Glutamatergic neuron (in vitro differentiated cells): ENCODE measurements at places on chromosomes 2 and 18. TPM values are rescaled to one million over a fixed set of nuclear protein-coding genes. Genes with fewer than 3 reads are reported as not detected.

DNA sequence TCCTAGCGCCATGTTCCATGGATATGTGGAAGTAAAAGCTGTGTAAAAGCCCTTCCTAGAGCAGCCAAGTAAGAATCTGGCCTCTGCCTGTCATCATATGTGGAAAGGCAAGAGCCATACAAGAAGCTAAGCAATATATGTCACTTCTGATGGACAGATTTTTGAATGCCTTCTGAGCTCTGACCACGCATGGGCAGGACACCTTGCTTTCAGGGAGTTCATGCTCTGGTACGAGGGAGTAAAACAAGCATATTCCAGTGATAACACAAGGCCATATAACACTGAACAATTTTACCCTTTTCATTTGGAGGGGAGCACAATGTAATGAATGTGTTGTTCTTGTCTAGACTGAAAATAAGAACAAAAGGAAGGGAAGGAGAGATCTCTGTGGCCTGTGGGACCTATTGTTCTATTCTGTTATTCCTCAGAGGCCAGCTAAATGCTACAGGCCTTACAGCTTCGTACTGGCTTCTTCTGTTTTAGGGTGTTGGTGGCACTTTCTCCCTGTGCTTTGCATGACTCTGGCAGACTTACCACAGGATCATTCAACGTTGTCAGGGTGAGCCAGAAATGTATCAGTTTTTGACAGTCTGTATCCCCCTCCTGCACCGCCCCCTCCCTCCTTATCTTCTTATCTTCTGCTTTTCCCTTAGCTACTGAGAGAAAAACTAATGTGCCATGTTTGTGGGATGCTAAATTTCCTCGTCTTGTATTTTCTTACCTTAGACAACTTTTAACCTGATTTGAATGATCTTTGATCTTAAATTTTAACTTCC lies 99.5 kb downstream of the MAP4K4 start:
- no peak for DNase-seq

DNA sequence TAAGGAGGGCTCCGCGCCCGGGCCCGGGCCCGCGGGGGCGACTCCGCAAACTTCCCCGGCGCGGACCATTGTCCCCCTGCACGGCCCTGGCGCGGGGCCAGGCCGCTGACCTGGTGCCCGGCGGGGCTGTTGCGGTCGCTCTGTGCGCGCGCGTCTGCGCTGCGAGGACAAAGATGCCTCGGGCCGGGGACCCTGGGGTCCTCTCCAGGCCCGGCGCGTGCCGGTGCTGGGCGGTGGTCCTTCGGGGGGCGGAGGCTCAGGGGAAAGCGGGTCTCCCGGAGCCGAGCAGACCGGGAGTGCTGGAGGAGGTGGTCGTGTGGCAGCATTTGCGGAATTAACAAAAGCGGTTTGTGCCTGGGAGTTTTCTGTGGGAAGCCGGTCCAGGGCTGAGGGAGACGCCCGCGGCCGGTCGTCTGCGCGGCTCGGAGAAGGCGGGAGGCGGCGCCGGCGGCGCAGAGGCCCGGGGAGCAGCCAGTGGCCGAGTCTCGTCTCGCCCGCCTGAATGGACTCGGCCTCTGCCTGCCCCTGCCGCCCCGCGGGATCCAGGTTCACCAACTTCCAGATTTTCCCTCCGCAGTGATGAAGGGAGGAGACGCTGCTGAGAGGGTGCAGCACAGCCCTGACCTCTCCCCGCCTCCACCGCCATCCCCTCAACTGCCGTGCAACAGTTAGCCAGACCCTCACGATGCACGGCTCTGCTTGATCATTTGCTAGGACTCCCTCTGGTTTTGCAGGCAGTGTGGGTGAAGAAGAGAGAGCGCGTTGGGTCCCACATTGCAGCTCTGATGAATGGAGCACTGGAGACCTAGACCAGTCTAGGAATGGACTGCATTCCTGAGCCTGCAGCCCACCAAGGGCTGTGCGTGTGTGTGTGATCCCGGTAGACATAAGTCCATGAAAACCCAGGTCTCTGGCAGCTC lies 705 bp downstream of the EFR3B start:
- DNase-seq = peak; percentile 67

GRCh38 chr2:220585241-220585640 lies 957.8 kb downstream of the SLC4A3 start:
- no peak for DNase-seq

DNA sequence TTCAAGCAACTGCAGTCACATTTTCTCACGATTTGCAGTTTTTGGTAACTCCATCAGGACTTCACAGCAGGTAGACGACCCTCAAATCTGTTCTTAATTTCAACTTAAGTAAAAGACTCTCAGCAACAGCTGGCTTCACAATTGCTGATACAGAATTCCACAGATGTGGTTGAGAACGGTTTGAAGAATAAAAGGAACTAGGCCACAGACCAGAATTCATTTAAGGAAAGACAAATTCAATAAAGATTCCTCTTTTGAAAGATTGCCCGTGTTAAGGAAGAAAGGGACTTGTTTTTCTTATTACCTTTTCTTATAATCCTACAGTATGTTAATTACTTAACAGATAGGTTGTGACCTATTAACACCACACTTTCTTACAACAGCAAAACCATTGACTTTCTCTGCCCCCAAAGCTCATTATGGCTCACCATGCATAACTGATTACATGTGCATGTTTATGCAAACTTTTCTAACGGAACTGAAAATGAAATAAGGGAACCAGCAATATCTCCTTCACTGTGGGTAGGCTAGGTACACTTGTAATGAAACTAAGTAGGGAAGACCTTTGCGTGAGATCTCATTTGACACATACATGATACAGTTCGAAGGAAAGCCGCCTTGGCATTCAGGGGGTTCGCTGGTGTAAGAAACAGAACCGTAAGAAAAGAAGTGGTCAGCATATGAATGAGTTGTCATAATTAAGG lies 4.7 kb upstream of the ZNF516 start:
- DNase-seq = no peak

GRCh38 chr18:596288-596881 lies 403 bp upstream of the CLUL1 start:
- DNase-seq = no peak

TRABD2A gene
- total RNA-seq = not detected
